Cortex of kidney (tissue), 1 donor: ENCODE measurements at places on chromosomes 16 and 17.

DNA sequence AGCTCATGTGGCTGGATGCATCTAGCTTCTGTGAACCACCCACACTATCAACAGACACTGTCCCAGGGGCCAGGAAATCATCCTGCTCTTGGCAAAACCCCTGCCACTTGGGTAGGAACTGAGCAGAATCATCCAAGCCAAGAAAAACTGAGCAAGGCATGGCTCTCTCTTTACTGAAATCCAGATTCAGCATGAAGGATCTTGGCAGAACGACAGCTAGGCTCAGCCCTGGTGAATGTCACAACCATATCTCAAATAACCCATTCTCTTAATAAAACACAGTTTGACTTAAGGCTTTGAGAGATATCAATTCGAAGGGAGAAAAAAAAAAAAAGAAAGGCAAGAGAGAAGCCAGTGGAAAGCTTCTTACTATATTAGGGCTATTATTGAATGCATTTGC lies 72.2 kb downstream of the MAF start:
- no peak for DNase-seq

DNA sequence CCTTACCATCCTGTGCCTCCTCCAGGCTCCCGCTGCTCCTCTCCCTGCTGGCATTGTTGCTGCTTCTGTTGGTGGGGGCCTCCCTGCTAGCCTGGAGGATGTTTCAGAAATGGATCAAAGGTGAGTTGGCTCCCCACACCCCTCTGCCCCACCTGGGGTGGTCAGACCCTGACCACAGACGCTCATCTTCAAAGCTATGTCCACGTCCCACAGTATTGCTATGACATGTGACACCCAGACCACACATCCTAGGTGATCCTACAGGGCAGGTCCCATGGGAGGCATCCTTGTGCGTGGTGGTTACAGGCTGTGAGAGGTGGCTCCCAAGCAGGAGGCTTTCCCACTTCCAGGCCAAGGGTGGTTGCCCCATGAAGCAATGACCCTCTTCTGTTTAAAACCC lies 11.0 kb downstream of the CD300A start:
- DNase-seq = no peak

DNA sequence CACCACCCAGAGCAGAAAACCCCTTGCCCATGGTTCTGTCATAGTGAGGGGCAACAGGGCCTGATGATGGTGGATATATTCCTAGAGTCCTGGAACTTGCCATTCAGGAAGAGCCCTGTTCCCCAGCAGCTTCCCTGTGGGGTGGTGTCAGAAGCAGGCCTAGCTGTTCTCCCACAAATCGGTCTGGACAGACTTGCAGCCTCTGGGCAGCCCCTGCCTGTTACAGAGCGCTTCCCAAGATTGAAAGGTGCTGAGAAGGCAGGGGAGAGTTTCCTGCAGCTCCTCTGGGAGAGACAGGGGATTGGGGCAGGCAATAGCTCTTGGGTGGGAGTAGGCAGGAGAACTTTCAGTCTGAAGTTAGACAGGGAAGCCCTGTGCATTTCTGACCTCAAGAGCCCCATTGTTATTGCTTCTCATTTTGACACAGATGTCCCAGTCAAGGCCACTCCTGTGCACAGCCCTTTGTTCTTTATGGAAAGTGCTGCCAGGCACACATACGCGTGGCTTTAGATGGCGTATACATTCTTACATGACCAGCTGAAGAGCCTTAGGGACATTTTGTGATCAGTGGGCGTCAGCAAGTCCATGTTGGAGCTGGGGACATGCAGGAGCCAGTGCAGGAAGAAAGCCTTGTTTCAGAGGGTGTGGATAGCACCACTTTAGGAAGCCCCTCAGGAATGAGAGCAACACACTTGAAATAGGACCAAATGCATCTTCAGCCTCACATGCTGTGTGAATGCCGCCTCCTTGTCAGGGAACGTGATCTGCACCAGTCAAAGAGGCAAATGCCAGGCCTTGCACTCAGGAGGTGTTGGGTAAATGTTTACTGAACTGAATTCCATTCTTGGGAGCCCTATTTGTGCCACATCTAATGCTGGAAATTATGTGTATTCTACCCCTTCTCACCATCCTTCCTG lies 67.5 kb downstream of the GNAO1 start:
- no peak for DNase-seq

GRCh38 chr17:62628831-62629555 lies 1.5 kb downstream of the MRC2 start:
- DNase-seq = no peak

GRCh38 chr17:64515419-64515818 lies 8.6 kb downstream of the CEP95 start:
- DNase-seq = no peak

- no peak for DNase-seq
Observed at GRCh38 chr16:55668340-55669281, 12.8 kb downstream of the SLC6A2 start.

- no peak for DNase-seq
Observed at GRCh38 chr17:19928299-19928698, 49.3 kb downstream of the AKAP10 start.

DNA sequence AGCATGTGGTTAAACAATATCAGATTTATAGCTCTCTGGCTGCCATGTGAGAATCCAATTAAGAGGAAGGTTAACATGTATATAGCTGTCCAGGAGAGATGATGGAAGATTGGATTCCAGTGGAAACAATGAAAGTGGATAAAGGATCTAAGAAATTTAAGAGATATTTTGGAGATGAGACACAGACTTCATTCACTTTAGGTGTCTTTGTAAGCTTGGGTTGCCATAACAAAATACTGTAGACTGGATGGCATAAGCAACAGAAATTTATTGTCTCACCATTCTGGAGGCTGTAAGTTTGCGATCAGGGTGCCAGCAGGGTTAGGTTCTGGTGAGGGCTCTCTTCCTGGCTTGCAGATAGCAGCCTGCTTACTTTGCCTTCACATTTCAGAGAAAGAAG lies 155.9 kb upstream of the MYOCD start:
- DNase-seq = no peak

GRCh38 chr16:50274326-50275097 lies 8.2 kb downstream of the ADCY7 start:
- no peak for DNase-seq

- DNase-seq = no peak
Observed at GRCh38 chr16:85674828-85675227, 13.9 kb downstream of the GINS2 start.

GRCh38 chr16:67594956-67595355 lies 32.6 kb downstream of the CTCF start:
- no peak for DNase-seq

- no peak for DNase-seq
Observed at GRCh38 chr17:45144199-45145034, 3.9 kb upstream of the HEXIM1 start.

DNA sequence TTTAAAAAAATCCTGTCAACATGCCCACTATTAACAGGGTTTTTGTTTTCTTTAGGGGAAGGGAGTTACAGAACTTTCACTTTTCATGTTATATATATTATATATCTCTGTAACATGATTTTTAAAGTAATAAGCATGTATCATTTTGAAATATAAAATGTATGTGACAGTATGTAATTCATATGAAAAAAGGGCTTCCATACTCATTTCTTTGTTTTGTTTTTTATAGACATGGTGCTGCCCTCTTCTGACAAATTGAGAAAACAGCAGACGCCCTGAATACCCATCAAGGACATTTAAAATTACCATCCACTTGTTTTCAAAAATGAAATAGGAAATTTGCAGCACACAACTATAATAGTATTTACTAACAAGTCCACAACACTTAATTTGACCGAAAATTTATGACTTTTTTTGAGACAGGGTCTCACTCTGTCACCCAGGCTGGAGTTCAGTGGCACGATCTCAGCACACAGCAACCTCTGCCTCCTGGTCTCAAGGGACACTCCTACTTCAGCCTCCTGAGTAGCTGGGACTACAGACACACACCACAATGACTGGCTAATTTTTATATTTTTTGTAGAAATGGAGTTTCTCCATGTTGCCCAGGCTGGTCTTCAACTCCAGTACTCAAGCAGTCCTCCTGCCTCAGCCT lies 30.4 kb downstream of the CFDP1 start:
- no peak for DNase-seq

DNA sequence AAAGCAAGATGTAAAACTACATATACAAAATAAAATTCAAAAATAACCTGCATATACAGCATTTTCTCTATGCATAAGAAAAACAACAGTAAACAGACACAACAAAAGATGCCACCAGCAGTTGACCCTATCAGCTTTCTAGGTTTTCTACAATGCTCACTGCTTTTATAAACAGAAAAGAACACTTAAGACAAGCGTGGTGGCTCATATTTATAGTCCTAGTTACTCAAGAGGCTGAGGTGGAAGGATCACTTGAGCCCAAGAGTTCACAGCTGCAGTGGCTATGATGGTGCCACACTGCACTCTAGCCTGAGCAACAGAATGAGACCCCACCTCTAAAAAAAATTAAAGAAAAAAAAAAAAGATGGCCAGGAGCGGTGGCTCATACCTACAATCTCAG lies 46.5 kb upstream of the ATP2A3 start:
- DNase-seq = no peak

- no peak for DNase-seq
Observed at GRCh38 chr17:57174591-57174990, 81.7 kb upstream of the MSI2 start.

DNA sequence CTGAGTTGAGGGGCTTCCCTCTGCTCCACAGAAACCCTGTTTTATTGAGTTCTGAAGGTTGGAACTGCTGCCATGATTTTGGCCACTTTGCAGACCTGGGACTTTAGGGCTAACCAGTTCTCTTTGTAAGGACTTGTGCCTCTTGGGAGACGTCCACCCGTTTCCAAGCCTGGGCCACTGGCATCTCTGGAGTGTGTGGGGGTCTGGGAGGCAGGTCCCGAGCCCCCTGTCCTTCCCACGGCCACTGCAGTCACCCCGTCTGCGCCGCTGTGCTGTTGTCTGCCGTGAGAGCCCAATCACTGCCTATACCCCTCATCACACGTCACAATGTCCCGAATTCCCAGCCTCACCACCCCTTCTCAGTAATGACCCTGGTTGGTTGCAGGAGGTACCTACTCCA lies 26.0 kb downstream of the STH start:
- no peak for DNase-seq

DNA sequence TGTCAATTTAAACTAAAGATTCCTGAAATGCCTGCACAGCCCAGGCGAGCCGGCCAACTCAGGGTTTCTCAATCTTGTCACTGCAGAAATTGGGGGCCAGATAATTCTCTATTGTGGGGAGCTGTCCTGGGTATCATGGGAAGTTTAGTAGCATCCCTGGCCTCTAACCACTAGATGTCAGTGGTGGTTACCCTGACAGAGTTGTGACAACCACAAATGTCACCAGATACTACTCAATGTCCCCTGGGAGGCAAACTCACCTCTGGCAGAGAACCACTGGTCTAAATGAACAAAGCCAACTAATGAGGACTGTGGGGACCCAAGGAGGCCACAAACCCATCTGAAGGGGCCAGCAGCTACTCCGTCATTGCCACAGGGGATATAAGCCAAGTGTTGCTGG lies 90.9 kb downstream of the MYH11 start:
- no peak for DNase-seq

- no peak for DNase-seq
Observed at GRCh38 chr16:83813823-83814658, 6.3 kb downstream of the HSBP1 start.

DNA sequence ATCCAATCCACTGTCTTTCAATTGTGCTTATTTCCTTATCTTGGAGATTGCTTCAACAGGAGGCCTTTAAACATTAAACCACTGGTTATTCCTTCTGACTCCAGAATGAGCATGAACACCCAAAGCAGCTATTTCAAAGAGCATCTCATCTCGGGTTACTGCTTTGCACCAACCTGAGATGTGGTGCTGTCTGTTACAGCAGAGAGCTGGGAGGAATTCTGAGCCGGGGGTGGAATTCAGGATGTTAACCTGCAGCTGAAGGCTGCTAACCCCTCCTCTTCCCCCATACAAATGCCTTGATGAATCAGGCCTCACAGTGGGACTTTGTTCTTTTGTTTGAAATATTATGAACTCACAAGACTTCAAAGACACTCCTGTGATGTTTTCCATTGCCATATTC lies 113.1 kb downstream of the SHISA9 start:
- DNase-seq = no peak

GRCh38 chr17:50688245-50688644 lies 19.5 kb downstream of the ANKRD40 start:
- DNase-seq = no peak

- DNase-seq = no peak
Observed at GRCh38 chr16:24850289-24850938, 4.7 kb downstream of the SLC5A11 start.

DNA sequence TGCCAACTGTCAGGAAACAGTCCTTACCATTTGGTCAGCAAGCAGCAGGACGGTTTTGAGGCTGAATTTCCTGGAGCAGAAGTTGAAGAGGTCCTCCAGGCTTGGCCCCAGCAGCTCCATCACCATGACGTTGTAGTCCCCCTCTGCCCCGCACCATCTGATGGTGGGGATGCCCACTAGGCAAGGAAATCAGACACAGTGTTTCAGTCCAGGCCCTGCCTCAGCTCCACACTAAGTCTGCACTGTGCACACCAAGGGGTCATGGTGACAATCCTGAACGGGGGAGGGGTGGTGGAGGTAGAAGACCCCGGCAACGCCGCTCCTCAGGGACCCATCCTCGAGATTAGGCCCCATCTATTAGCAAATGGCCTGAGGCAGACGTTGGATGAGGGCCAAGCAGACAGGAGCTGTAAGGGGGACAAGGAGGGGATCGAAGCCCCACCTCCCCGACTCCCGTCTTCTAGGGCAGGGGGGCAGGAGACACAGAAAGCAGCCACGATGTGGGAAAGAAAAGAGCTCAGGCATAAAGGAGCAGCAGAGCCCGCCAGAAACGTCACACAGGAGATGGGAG lies 18.0 kb downstream of the CSNK1D start:
- no peak for DNase-seq

- DNase-seq = no peak
Observed at GRCh38 chr17:36739208-36739607, 137.8 kb downstream of the MRM1 start.

DNA sequence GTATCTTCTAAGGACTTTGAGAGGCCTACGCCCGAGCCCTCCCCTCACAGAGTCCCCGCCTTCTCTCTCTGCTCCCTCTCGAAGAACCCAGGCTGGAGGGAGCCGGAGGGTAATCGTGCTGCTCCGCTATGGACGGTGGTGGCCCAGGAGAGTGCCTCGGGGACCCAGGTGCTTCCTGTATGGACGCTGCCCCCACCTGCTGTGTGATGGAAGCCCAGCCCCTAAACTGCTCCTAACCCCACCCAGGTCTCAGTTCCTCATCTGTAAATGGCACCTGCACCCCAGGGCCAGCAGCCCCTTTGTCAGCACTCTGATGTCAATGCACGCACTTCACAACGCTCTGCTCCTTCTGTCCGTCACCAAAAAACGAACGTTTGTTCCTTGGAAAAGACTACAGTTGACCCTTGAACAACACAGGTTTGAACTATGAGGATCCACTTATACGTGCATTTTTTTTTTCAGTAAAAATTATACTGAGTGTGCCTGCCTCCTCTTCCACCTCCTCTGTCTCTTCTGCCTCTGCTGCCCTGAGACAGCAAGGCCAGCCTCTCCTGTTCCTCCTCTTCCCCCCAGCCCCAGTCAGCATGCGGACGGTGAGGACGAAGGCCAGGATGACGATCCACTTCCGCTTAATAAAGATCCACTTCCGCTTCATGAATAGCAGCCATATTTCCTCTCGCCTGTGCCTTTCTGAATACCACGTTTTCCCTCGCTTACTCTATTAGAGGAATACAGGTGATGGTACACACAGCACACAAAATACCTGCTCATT lies 118.3 kb downstream of the BANP start:
- DNase-seq = no peak
